ENCODE measurements at places on chromosomes 13 and 19. TPM values are rescaled to one million over a fixed set of nuclear protein-coding genes. Genes with fewer than 3 reads are reported as not detected.

The DYRK1B gene
- total RNA-seq: 15.0 TPM

The MRPS31 gene
- 13.4 TPM for total RNA-seq

The SIGLEC10 gene
- total RNA-seq: 4.1 TPM

The EDDM13 gene
- not detected for total RNA-seq

The ZNF829 gene
- total RNA-seq: 4.3 TPM

The RGCC gene
- 96.7 TPM for total RNA-seq

DNA sequence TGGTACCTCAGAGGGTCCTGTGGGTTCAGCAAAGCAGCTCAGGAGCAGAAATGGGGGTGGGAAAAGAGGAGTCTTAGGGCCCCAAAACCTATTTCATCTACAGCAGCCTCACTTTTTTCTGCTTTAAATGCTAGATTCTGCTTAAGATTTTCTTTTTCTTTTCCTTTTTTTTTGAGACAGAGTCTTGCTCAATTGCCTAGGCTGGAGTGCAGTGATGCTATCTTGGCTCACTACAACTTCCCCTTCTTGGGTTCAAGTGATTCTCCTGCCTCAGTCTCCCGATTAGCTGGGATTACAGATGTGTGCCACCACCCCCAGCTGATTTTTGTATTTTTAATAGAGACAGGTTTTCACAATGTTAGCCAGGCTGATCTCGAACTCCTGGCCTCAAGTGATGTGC, 30.7 kb upstream of the WDFY2 start:
- H3K27me3 ChIP-seq: no peaks in the 10 kb centered on the region
- H3K27ac ChIP-seq: no peak overlapping the region
- no peaks in the 10 kb centered on the region for H3K36me3 ChIP-seq

- H3K27me3 ChIP-seq: no peaks in the 10 kb centered on the region
- peak within 1 kb of the TSS; percentile 81 for H3K27ac ChIP-seq
- H3K36me3 ChIP-seq: no peaks in the 10 kb centered on the region
- no peak for DNase-seq
- peaks cover 68% of the 10 kb centered on the region for H3K4me1 ChIP-seq
Measured at GRCh38 chr19:38319421-38320258, at the start of gene KCNK6. Gene KCNK6 (plus strand): TSS chr19:38319845. CDS start chr19:38319951, 106 bp downstream.

DNA sequence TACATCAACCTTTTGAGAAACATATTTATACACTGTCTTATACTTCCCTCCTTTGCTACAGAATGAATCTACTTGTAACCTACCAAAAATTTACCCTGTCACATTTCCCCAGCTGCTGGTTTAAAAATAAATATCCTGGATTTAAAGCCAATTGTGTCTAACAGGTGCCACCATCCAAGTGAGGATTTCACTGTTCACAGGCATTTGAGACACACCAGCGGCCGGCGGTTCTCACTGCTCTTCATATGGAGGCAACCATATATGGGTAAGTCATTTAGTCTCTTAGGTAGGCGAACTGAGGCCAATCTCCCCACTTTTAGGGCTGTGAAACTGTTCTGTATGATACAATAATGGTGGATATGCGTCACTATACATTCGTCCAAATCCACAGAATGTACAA, 26.2 kb downstream of the SLC25A30 start:
- no peak overlapping the region for H3K4me3 ChIP-seq
- H3K27me3 ChIP-seq: no peaks in the 10 kb centered on the region
- peaks cover 27% of the 10 kb centered on the region for H3K36me3 ChIP-seq
- no peak for DNase-seq
- no peak overlapping the region for H3K27ac ChIP-seq

GRCh38 chr13:44158881-44159632, 214.6 kb upstream of the SERP2 start:
- H3K27me3 ChIP-seq: no peaks in the 10 kb centered on the region
- H3K4me3 ChIP-seq: no peak overlapping the region
- H3K36me3 ChIP-seq: no peaks in the 10 kb centered on the region
- H3K27ac ChIP-seq: peak overlapping the region; percentile 85
- peaks cover 78% of the 10 kb centered on the region for H3K4me1 ChIP-seq

- no peak overlapping the region for H3K4me3 ChIP-seq
- H3K27ac ChIP-seq: peak overlapping the region; percentile 58
- DNase-seq: no peak
- H3K36me3 ChIP-seq: no peaks in the 10 kb centered on the region
- H3K4me1 ChIP-seq: peaks cover 35% of the 10 kb centered on the region
Measured at GRCh38 chr13:107139006-107139405, 571.1 kb upstream of the ARGLU1 start.

DNA sequence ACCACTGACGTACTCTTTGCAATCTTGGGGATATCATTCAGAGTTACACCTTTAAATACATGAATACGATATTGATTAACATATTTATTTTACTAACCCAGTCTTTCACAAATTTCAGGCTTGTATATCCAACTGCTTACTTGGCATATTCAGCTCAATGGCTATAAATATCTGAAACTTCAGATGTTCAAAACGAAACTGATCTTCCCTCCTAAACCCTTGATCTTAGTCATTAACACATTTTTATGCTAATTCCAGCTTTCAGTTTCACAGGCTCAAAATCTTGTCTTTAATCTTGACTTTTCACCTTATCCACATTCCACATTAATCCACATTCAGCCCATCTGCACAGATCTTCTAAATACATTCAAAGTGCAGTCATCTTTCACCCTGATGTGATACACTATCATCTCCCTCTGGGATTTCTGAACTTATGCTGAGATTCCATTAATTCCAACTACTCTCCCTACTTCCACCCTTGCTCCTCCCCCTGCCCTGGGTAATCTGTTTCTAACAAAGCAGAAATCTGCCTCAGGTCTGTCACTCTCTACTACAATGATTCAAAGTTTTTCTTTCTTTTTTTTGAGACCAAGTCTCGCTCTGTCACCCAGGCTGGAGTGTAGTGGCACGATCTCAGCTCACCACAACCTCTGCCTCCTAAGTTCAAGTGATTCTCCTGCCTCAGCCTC, 387.2 kb downstream of the GPC5 start:
- DNase-seq: no peak
- H3K27ac ChIP-seq: no peak overlapping the region
- no peaks in the 10 kb centered on the region for H3K27me3 ChIP-seq
- H3K4me1 ChIP-seq: no peaks in the 10 kb centered on the region
- no peak overlapping the region for H3K4me3 ChIP-seq

DNA sequence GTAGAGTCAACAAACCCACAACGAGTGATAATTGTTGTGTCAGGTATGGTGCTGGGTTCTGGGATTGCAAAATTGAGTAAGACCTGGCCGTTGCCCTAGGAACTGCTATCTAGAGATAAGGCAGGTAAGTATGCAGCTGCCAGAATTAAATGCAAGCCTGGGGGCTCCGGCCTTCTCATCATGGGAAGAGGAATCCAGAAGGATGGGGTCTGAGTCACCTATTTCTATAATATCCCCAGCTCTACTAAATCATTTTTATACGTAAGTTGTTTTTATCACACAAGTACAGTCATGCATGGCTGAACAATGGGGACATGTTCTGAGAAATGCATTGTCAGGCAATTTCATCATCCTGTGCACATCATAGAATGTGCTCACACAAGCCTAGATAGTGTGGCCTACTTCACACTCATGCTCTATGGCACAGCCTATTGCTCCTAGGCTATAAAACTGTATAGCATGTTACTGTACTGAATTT, 203.0 kb downstream of the KLF5 start:
- H3K27ac ChIP-seq: no peak overlapping the region
- H3K4me3 ChIP-seq: no peak overlapping the region
- no peaks in the 10 kb centered on the region for H3K36me3 ChIP-seq
- H3K27me3 ChIP-seq: no peaks in the 10 kb centered on the region
- DNase-seq: no peak

DNA sequence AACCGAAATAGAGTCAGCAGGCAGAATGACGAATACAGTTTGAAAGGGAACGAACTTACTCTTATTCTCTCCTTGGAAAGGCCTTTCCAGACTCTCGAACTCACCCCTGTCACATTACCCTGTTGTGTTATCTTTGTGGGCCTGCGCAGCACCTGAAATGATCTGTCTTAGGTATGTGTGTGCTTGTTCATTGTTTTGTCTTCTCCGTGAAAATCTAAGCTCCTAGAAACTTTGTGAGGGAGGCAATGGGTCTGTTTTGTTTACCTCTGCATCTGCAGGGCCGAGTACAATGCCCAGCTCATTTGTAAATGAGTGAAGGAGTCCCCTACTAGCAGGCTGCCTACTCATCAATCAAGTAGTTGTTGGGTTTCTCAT, 19.6 kb downstream of the HMGB1 start:
- H3K27me3 ChIP-seq: no peaks in the 10 kb centered on the region
- peaks cover 17% of the 10 kb centered on the region for H3K4me1 ChIP-seq
- peak overlapping the region; percentile 80 for H3K27ac ChIP-seq

- H3K27me3 ChIP-seq: no peaks in the 10 kb centered on the region
- DNase-seq: no peak
- peaks cover 27% of the 10 kb centered on the region for H3K36me3 ChIP-seq
- H3K27ac ChIP-seq: peak overlapping the region; percentile 22
Measured at GRCh38 chr13:114056205-114057013, 76.0 kb downstream of the RASA3 start.

- no peaks in the 10 kb centered on the region for H3K4me1 ChIP-seq
- no peak for DNase-seq
- peak overlapping the region; percentile 60 for H3K27ac ChIP-seq
- peaks cover 57% of the 10 kb centered on the region for H3K36me3 ChIP-seq
Measured at GRCh38 chr19:4042731-4043082, 24.0 kb downstream of the ZBTB7A start.

DNA sequence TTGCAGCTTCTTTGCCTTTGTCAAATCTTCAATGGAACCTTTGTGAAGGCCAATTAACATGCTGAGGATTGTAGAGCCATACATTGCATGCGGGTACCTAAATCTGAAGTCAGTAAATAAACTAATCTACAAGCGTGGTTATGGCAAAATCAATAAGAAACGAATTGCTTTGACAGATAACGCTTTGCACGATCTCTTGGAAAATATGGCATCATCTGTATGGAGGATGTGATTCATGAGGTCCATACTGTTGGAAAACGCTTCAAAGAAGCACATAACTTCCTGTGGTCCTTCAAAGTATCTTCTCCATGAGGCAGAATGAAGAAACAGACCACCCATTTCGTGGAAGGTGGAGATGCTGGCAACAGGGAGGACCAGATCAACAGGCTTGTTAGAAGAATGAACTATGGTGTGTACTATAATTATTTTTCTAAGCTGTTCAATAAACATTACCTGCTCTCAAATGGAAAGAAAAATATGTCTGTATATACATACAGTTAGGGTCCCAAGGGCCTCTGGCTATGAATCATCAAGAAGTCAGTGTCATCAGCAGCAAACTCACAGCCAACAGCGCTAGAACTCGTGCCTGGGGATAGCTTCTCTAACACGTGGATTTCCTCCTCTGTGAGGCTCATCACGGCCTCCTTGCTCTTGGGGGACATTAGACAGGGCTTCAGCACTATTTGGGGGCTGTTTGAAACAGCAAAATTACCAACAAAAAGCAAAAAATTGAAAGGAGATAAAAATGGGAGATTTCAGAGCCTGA, 2.9 kb upstream of the CD70 start:
- DNase-seq: no peak
- H3K4me3 ChIP-seq: no peak overlapping the region
- peaks cover 14% of the 10 kb centered on the region for H3K4me1 ChIP-seq
- H3K27ac ChIP-seq: no peak overlapping the region
- H3K36me3 ChIP-seq: no peaks in the 10 kb centered on the region

- H3K27ac ChIP-seq: no peak overlapping the region
- no peaks in the 10 kb centered on the region for H3K4me1 ChIP-seq
- H3K4me3 ChIP-seq: no peak overlapping the region
- DNase-seq: no peak
- H3K27me3 ChIP-seq: peaks cover 13% of the 10 kb centered on the region
Measured at GRCh38 chr13:111486801-111487200, 166.4 kb downstream of the TEX29 start.

DNA sequence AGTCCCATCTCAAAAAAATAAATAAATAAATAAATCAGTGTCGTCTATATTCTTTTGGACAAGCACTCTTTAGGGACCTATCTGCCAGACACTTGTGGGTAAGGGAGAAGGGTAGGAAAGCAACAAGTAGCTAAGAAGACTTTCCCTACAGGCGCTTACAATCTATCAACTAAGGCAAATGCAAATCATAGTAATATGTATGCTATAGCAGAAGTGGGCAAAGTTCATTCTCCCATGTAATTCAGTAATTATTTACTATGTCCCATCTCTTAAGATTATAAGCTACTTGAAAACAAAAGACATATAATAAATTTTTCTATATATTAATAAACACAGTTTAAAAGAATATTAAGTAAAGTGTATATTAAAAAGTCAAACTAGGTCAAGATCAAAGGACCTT, 16.5 kb downstream of the ELF1 start:
- H3K4me1 ChIP-seq: peaks cover 27% of the 10 kb centered on the region
- H3K27me3 ChIP-seq: no peaks in the 10 kb centered on the region
- peaks cover 3% of the 10 kb centered on the region for H3K36me3 ChIP-seq
- H3K27ac ChIP-seq: no peak overlapping the region
- no peak overlapping the region for H3K4me3 ChIP-seq

DNA sequence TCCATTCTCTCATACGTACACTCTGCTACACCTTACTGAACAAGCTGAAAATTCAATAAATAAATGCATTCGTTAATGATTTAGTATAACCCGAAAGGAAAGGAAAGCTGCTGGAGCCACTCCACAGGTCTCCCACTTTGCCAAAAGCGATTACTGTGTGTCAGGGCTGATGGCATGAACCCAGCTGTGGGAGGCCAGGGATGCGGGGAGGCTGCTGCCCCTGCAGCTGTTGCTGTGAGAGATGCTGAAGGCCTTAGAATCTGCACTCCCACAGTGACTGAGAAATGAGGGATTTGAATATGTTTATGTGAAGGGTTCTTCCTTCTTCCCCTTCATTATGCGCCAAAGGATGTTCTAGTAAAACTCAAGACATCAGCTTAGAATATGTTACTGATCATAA, 58.7 kb upstream of the NBEA start:
- no peak overlapping the region for H3K27ac ChIP-seq
- H3K4me3 ChIP-seq: no peak overlapping the region
- H3K27me3 ChIP-seq: no peaks in the 10 kb centered on the region
- H3K36me3 ChIP-seq: no peaks in the 10 kb centered on the region
- DNase-seq: no peak
- H3K4me1 ChIP-seq: peaks cover 7% of the 10 kb centered on the region

DNA sequence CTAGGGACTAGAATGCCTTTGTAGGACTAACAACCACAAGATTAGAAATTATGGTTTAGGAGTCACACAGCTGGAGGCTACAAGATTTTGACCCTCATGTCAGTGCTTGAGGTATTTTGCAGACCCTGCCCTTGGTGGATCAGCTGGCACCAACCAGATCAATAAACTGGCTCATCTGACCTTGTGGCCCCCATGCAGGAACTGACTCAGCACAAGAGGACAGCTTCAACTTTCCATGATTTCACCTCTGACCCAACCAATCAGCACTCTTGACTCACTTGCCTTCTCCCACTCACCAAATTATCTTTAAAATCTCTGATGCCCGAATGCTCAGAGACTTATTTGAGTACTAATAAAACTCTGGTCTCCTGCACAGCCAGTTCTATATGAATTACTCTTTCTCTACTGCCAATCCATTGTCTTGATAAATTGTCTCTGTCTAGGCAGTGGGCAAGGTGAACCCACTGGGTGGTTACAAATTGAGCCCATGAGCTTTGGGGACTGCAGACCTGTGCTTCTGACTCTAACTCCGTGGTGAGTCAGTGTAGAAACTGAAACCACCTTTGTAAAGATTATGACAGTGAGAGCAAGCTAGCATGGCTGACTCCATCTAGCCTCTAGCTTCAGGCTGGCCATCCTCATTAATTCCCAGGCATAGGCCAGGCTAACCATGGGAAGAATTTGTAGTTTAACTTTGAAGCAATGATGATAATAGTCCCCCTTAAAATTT, 33.9 kb upstream of the CEACAM8 start:
- H3K4me1 ChIP-seq: no peaks in the 10 kb centered on the region
- peaks cover 5% of the 10 kb centered on the region for H3K27me3 ChIP-seq
- DNase-seq: no peak
- H3K36me3 ChIP-seq: no peaks in the 10 kb centered on the region
- H3K27ac ChIP-seq: no peak overlapping the region

Measured in esophagus muscularis mucosa (tissue), 4 donors.